ENCODE measurements at places on chromosomes 12 and 14. TPM values are rescaled to one million over a fixed set of nuclear protein-coding genes. Genes with fewer than 3 reads are reported as not detected.

Gene NELL2
- 1.2 TPM for polyA plus RNA-seq

Gene DAO
- polyA plus RNA-seq = not detected

Gene SLC41A2
- 0.64 TPM for polyA plus RNA-seq

Gene SLC6A15
- not detected for polyA plus RNA-seq

Gene PIANP
- polyA plus RNA-seq = not detected

Gene TEX52
- polyA plus RNA-seq = not detected

Gene KRT3
- polyA plus RNA-seq = not detected

Gene ZCRB1
- polyA plus RNA-seq = 150 TPM

Gene MYH6
- polyA plus RNA-seq = not detected

Gene SLC10A1
- polyA plus RNA-seq = 0.17 TPM

Gene IKZF4
- polyA plus RNA-seq = 6.0 TPM

Gene RFLNA
- polyA plus RNA-seq = not detected

Gene TMEM229B
- 14.9 TPM for polyA plus RNA-seq

Gene ITGB7
- 279 TPM for polyA plus RNA-seq

Gene SELPLG
- polyA plus RNA-seq = 816 TPM

Gene AKAP3
- 0.78 TPM for polyA plus RNA-seq

Gene KERA
- polyA plus RNA-seq = not detected

Gene RAB15
- polyA plus RNA-seq = 3.3 TPM

Gene OTOGL
- polyA plus RNA-seq = not detected

Gene PHC1
- polyA plus RNA-seq = 16.8 TPM

Gene DHRS2
- polyA plus RNA-seq = not detected

Gene BAZ2A
- polyA plus RNA-seq = 22.2 TPM

Gene KLRD1
- polyA plus RNA-seq = 1.9 TPM

Gene TAC3
- polyA plus RNA-seq = not detected

Gene C1R
- 1.4 TPM for polyA plus RNA-seq

All from CD4-positive, CD25-positive, alpha-beta regulatory T cell (primary cell).